ENCODE measurements at places on chromosomes 5 and 9. TPM values are rescaled to one million over a fixed set of nuclear protein-coding genes. Genes with fewer than 3 reads are reported as not detected.

Gene ASPN
- total RNA-seq = 7.6 TPM

Gene NRG2
- total RNA-seq = 0.48 TPM

Gene COL15A1
- 6.0 TPM for total RNA-seq

Gene IL13
- total RNA-seq = not detected

Gene SLC36A2
- not detected for total RNA-seq

Gene SLC25A2
- 1.1 TPM for total RNA-seq

DNA sequence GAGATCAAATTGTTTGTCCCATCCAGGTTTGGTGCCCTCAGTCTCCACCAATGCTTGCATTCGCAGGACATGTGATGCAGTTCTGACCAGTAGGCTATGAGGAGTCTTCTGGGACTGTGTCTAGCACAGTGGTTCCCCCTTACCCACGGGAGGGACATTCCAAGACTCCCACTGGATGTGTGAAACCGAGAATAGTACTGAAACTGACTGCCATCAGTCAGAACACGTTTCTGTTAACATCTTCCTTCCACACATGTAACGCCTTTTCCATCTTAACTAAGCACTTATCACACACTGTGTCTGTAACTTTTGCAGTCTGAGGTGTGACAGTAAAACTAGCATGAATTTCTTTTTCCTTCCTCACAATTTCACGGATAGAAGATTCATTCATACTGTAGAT, 74.7 kb downstream of the PTTG1 start:
- DNase-seq = no peak
- H3K27me3 ChIP-seq = no peaks in the 10 kb centered on the region
- no peak overlapping the region for H3K4me3 ChIP-seq
- H3K4me1 ChIP-seq = no peaks in the 10 kb centered on the region

- H3K27ac ChIP-seq = no peak overlapping the region
- no peak for DNase-seq
- H3K4me3 ChIP-seq = no peak overlapping the region
- no peaks in the 10 kb centered on the region for H3K27me3 ChIP-seq
- no peaks in the 10 kb centered on the region for H3K36me3 ChIP-seq
Measured at GRCh38 chr5:36870399-36871040, 6.0 kb upstream of the NIPBL start.

DNA sequence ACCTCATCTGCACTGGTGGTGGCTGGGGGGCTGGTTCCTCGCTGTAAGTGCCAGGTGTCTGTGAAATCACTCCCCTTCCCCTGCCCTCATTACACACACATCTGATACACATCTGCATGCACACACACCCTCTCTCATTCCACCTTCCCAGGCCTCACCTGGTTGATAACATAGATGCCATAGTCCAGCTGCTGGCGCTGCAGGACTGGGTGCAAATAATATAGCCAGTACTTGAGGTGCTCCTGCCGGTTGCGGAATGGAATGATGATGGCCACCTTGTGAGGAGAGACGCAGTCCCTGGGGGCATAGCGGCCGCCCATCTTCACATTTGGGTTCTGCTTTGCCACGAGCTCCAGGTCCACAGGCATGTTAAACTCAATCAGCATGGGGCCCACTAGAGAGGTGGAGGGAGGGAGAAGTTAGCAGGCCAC, 32.1 kb downstream of the B4GALT1 start:
- no peak for DNase-seq
- H3K4me1 ChIP-seq = peaks cover 14% of the 10 kb centered on the region
- no peaks in the 10 kb centered on the region for H3K27me3 ChIP-seq
- H3K4me3 ChIP-seq = no peak overlapping the region

- peak overlapping the region; percentile 89 for H3K27ac ChIP-seq
- H3K4me1 ChIP-seq = peaks cover 4% of the 10 kb centered on the region
- peak overlapping the region; percentile 47 for H3K4me3 ChIP-seq
- H3K27me3 ChIP-seq = no peaks in the 10 kb centered on the region
- no peaks in the 10 kb centered on the region for H3K36me3 ChIP-seq
Measured at GRCh38 chr9:129383019-129383560, 205.0 kb upstream of the IER5L start.

DNA sequence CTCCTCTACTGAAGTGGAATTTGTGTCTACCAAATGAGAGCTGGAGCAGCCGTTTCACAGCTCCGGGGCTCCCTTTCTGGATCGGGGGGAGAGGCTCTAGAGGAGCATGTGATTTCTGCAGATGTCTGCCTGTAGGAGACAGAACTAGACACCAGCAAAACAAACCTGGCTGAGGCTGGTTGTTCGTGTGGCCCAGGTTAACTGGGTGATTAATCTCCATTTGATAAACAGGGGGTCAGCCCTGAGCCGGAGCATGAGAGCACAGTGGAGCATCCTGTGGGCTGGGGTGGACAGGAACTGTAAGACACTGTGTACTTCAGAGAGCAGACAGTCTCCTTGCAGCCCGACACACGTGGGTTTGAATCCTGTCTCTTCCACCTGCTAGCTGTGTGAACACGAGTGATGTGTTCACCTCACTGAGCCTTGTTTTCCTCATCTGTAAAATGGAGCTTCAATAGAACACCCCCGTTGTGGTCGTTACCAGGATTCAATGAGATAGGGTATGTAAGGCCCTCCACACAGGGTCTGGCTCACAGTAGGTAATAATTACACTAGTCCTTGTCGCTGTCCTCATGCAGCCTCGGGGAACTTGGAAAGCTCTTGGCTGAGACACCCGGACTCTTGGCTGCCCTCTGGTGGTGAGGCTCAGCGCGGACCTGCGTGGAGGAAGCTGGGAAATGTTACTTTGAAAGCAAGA, 12.9 kb downstream of the CXCL14 start:
- no peak overlapping the region for H3K4me3 ChIP-seq
- peak; percentile 81 for DNase-seq
- no peaks in the 10 kb centered on the region for H3K27me3 ChIP-seq
- no peak overlapping the region for H3K27ac ChIP-seq

GRCh38 chr9:127020036-127020801, 102.2 kb downstream of the ANGPTL2 start:
- H3K36me3 ChIP-seq = no peaks in the 10 kb centered on the region
- H3K4me3 ChIP-seq = no peak overlapping the region
- H3K4me1 ChIP-seq = no peaks in the 10 kb centered on the region
- no peak overlapping the region for H3K27ac ChIP-seq

- H3K36me3 ChIP-seq = no peaks in the 10 kb centered on the region
- H3K4me1 ChIP-seq = no peaks in the 10 kb centered on the region
- no peak for DNase-seq
- no peak overlapping the region for H3K4me3 ChIP-seq
Measured at GRCh38 chr9:17813798-17814197, 234.9 kb downstream of the SH3GL2 start.

GRCh38 chr5:16937503-16938161, 1.5 kb upstream of the MYO10 start:
- H3K4me1 ChIP-seq = no peaks in the 10 kb centered on the region
- H3K36me3 ChIP-seq = no peaks in the 10 kb centered on the region
- no peaks in the 10 kb centered on the region for H3K27me3 ChIP-seq
- no peak for DNase-seq
- no peak overlapping the region for H3K27ac ChIP-seq

DNA sequence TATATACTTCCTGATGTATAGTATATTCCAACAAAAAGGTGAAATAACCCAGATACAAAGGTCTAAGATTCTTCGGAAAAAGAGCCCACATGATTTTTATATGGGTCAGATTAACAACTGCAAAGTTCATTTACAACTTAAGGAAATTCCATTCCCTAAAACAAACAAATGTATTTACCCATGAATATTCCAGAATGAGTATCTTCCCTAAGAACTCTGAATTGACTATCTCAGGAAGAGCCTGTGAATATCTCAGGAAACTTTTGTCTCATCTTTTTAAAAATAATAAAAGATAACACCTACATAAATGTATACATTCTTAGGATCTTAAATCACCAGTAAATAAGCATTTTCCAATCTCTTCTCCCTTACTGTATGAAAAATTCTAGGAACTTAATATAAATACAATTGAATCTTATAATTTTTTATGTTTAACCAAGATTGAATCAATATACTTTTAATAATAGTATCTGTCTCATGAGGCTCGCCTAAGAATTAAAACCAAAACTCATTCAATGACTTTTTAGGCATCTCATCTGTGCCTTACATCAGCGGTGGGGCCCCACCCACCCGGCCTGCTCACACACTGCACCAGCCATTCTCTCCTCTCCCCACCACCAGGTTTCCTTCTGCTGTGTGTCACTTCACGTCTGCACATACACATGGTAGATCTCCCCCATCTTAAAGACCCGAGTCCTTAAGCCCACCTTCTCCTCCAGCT, 78.1 kb downstream of the RAPGEF1 start:
- peaks cover 5% of the 10 kb centered on the region for H3K4me1 ChIP-seq
- no peaks in the 10 kb centered on the region for H3K36me3 ChIP-seq
- no peak overlapping the region for H3K4me3 ChIP-seq
- no peak for DNase-seq

DNA sequence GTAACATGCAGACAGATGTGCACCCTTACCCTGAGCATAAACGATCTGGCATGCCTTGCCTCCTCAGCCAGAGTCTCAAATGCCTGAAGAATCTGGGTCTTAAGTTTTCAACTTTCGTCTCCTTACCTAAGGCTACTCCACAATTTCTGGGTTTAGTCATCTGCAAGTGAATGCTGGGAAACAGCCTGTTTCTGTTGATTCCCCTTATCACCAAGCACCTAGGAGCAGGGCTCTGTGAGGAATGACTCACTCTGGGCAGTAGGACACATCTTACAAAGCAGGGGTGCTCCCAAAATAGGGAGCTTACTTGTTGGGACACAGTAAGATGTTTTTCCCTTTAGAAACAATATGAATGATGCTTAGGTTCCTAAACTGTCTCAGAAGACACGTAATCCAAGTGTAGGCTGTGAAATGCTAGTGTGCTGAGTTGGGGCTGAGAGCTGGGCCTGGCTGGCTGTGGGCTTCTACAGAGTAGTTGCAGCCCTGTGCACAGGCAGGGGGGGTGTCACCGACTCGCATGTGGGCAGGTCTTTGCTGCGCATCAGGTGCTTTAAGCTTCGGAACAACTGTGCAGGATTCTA, 58.0 kb downstream of the DAP start:
- peaks cover 2% of the 10 kb centered on the region for H3K4me1 ChIP-seq
- H3K4me3 ChIP-seq = no peak overlapping the region
- no peaks in the 10 kb centered on the region for H3K36me3 ChIP-seq
- no peaks in the 10 kb centered on the region for H3K27me3 ChIP-seq
- no peak overlapping the region for H3K27ac ChIP-seq

GRCh38 chr9:36862206-36863145, 171.6 kb downstream of the PAX5 start:
- H3K36me3 ChIP-seq = no peaks in the 10 kb centered on the region
- no peak overlapping the region for H3K27ac ChIP-seq
- H3K27me3 ChIP-seq = no peaks in the 10 kb centered on the region
- H3K4me3 ChIP-seq = no peak overlapping the region
- peak; percentile 60 for DNase-seq

DNA sequence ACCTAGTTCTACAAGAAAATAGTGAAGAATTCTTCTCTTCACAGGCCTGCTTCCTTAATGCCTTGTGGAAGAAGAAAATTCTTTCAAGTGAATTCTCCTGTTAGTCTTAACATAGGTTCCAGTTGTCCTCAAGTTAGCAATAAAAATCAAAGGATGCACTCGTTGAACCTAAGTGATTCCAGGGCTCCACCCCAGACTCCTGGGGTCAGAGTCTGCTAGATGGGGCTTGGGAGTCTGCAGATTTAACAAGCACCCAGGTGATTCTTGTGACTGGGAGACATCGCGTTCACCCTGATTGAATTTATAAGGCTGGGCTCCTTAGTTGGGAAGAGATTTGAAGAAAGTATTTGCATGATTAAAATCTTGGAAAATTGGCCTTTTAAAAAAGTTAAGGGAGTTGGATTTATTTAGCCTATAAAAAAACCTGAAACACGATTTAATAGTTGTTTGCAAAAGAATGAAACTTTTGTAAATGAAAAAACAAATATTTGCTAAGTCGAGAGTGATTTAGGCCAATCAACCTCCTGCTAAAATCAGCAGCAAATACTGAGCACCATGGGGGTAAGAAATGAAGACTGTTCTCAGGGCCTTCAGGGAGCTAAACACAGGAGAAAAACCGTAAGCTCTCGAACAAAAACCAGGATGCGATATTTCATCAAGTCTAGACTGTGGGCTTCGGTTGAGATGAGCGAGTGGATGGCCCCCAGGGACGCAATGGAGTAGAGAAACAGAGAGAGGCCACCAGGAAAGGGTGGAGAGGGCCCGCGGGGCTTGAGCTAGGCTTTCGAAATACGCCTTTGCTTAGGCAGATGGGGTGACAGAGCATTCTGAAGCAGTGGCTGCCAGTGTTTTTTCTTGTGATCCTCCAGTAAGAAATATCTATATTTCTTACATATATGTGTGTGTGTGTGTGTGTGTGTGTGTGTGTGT, 86.9 kb upstream of the TTC23L start:
- no peaks in the 10 kb centered on the region for H3K36me3 ChIP-seq
- H3K27me3 ChIP-seq = no peaks in the 10 kb centered on the region
- H3K4me1 ChIP-seq = no peaks in the 10 kb centered on the region
- DNase-seq = peak; percentile 54
- H3K27ac ChIP-seq = no peak overlapping the region

DNA sequence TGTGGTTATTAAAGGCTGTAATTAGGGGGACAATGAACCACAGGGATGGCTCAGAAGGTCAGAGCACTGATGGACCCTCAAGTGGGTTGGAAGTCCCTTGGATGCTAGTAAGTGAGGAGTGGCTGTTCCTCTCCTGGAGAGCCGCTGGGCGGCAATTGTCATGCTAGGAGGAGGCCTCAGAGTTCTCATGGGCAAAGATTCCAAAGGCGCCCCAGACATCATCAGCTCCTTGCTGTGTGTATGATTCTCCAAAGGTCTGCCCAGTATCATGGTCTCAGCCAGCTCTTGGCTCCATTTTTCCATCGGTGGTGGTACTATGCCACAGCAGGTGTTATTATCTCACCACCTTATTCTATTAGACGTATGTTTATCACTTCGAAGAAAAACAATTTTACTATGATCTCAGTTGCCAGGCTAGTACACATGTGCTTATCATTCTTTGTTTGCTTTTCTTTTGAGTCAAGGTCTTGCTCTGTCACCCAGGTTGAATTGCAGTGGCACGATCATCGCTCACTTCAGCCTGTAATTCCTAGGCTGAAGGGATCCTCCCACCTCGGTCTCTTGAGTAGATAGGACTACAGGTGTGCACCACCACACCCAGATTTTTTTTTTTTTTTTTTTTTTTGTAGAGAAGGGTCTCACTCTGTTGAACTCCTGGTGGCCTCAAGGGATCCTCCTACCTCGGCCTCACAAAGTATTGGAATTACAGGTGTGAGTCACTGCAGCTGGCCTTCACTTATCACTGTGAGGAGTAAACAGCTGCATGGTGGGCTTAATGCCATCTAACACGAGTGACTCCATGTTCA, 46.8 kb downstream of the EXOSC2 start:
- no peaks in the 10 kb centered on the region for H3K27me3 ChIP-seq
- no peak overlapping the region for H3K4me3 ChIP-seq
- peaks cover 4% of the 10 kb centered on the region for H3K4me1 ChIP-seq
- DNase-seq = no peak
- H3K27ac ChIP-seq = no peak overlapping the region

Measured in colonic mucosa (tissue), 4 donors.